SK-N-MC (cell line): ENCODE measurements at places on chromosomes 7 and 10.

DNA sequence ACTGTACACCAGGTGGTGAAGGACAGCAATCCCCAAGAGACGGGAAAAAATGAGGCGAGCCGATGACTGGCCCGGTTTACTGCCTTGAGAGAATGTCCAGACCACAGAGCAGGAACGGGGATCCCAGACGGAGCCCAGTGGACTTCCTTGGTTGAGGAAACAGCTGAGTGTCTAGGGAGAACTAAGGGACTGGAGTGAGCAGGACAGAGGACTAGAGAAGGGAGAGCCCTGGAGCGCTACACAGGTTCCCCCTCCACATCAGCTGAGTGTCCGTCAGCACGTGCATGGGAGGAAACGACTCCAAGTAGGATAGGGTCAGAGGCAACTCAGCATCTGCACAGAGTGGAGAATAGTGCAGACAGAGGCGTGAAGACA, 7.1 kb upstream of the WDR86 start:
- no peak for DNase-seq

- no peak for DNase-seq
Observed at GRCh38 chr7:70346844-70347462, 748.7 kb downstream of the AUTS2 start.

DNA sequence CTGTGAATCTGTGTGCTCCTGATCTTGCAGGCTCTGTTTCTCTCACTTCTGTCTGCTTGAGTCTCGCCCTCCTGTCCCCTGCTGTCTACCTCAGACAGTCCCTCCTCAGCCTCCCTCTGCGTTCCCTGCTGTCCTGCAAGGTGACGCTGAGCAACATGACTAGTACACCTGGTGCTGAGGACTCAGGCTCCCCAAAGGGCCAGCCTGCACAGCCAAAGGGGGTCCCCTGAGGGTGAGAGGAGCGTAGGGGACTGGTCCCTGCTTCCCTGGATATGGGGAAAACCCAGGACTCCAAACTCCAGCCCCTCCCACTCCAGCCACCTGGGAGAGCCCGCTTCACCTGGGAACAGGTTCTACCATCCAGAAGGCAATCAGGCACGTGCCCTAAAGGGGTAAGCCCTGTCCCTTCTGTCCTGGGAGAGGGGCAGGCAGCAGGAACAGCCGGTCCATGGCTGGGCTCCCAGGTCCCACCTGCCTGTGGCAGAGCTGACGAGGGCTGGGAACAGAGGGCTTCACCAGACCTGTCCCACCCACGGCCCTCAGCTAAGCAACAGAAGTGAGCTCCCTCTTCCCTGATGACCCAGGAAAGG, 156.5 kb downstream of the UBE2H start:
- no peak for DNase-seq

- DNase-seq: no peak
Observed at GRCh38 chr7:77281780-77282478, 82.3 kb upstream of the FGL2 start.

GRCh38 chr10:61836888-61837754, 64.4 kb upstream of the ARID5B start:
- no peak for DNase-seq

GRCh38 chr10:62268399-62269114, at the start of gene RTKN2:
Gene RTKN2, minus strand, starts transcription at chr10:62268844. Its CDS starts 234 bp downstream, at chr10:62268610.
- no peak for DNase-seq

GRCh38 chr7:38169847-38170246, 8.2 kb upstream of the STARD3NL start:
- DNase-seq: no peak

DNA sequence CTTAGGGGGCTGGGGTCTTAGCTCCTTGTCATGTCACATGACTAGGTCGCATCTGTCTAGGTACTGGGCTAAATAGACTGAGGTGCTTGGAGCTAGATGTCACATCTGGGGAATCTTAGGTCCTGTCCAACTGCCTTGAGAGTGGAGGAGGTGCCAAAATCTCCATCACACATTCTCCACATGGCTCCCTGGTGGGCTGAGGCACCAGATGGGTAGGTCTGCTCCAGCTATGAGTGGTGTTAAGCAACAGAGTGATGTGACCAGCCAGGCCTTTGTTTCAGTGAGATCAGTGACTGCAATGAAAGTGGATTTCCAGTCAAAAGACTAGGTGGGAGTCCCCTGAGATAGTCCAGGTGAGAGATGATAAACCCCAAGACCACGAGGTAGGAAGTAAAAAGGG, 251.8 kb downstream of the BMPER start:
- DNase-seq: no peak

DNA sequence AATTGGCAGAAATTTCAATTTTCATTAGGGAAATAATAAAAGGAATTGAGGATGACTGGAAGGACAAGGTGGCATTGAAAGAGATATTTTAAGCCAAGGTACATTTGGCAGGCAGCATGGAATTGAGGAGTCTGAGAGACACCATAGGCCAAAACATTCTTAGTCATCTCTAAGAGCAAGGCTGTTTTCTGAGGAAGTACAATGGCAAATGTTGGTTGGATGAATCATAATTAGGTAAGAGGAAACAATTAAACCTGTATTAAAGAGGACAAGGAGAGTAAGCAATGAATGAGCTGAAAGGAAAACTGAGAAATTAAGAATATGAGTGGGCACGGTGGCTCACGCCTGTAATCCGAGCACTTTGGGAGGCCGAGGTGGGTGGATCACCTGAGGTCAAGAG, 86.3 kb downstream of the MRPL32 start:
- no peak for DNase-seq

- no peak for DNase-seq
Observed at GRCh38 chr7:47335071-47335470, 246.8 kb downstream of the TNS3 start.

- no peak for DNase-seq
Observed at GRCh38 chr10:132112611-132113010, 46.9 kb downstream of the JAKMIP3 start.

DNA sequence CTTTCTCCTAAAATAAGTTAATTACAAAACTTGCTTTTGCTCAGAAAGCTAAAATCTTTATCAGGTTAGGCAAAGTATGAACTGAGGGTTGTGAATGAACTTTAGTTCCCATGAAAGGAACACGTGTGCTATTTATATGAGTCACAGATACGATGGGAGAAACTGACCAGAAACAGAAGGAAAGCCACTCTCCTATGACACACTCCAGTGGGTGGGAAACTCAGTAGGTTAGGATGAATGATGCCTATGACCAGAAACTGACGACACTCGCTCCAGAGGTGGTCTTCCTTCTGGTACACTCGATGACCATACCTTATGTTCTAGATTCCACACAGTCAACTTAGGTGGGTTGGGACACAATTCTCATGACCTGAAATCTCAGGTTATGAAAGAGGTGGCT, 215.7 kb upstream of the INHBA start:
- no peak for DNase-seq

GRCh38 chr7:151552352-151553028, 32.8 kb upstream of the RHEB start:
- DNase-seq: no peak

DNA sequence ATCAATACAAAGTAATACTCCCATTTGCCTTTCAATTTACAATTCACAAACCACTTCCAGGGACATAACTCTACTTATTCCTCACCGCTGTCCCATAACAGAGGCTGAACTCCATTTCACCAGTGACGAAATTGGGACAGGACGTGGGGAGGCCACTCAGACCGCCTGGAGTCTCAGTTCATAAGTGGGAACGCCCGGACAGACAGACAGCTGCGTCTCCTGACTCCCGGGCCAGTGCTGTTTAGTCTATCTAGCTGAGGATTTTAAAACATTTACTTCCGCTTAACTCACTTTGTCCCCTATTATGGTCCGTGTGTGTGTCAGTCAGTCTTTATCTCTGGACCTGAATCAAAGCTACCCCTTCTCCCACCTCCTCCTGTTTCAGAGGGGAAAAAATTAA, 67.4 kb upstream of the ZNF438 start:
- no peak for DNase-seq

GRCh38 chr7:124030964-124031363, 1.9 kb downstream of the TMEM229A start:
- no peak for DNase-seq

- no peak for DNase-seq
Observed at GRCh38 chr7:137816696-137817320, 30.0 kb downstream of the DGKI start.

DNA sequence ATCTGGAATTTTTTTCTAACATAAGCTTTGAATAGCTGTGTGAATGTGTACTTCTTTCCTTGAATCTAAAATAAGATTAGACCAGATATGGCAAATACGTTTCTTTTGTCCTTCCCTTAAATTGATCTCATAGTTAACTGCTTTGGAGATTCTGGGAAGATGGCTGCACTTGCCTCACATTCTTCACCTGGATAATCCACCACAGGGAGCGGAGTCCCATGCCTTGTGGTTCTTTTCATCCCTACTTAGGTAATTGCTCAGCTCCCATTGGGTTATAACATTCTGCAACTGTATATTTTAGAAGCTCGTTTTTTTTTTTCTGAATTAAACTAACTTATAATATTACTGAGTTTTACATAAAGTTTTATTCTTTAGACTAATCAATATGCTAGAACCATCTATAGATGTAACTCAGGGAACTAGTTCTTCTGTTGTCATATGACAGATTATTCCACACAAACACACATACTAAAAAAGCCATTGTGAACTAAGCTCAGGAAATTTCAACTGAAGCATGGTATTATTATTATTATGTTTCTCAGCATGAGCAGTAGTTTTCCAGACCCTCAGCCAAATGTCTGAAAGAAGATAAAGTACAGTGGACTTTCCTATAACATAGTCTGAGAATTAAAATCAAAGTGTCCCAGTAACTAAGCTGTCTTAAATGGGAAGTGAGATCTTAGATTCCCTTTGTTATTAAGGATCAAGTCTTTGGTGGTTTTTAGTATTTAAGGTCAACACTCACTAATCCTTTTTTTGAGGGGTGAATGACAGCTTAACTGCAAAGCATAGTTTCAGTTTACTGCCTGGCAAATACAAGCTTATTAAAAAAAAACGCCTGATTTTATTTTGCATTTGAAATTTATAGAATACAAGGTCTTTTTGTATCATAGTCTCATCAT, 182.3 kb downstream of the PPP1R9A start:
- no peak for DNase-seq

DNA sequence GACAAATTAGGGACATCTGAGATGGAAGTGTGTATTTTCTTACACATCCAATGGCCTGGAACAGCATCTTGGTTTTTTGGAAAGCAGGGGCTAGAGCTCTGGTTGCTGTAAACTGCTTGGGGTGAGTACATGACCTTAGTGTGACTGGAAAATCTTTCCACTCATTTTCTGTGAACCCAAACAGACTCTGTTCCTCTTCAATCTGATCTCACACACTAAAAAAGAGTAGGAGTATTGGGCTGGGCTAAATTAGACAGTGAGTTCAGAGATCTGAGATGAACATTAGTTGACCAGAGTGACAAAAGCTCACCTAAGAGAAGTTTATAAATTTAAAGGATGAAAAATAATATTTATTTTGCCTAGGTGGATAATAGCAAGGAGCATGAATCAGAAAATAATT, 59.2 kb downstream of the OR13A1 start:
- no peak for DNase-seq

- DNase-seq: no peak
Observed at GRCh38 chr7:143299346-143299745, 11.2 kb downstream of the CASP2 start.

GRCh38 chr10:123117644-123118417, 17.9 kb upstream of the HMX3 start:
- DNase-seq: no peak

GRCh38 chr7:38506004-38506403, 125.2 kb downstream of the AMPH start:
- no peak for DNase-seq

- DNase-seq: no peak
Observed at GRCh38 chr10:35372329-35372728, 36.0 kb downstream of the CCNY start.

DNA sequence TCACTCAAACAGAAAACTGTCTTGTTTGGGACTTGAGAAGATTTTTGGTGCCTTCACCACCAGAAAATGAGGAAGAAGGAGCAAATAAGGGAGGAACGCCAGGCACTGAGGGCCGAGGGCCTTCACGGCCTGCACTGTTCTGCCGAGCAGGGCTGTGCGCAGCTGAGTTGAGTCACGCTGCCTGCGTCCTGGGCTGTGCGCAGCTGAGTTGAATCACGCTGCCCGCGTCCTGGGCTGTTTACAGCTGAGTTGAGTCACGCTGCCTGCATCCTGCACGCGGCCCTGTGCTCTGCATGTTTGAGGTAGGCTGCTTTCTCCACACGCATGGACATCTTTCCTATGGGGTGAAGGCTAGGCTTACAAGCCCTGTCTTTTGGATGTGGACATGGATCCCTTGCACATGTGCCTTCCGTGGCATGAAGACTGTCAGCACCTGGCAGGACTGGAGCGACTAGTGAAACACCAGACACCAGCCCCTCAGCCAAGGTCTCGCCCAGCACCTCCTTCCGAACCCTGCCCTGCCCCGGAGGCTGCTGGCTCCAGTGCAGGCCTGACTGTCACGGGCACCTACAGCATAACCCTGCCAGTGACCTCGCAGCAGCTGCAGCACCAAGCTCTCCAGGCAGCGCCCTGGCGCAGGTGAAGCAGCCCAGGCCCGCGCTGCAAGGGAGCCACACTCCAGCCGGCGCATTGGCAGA, 96.7 kb downstream of the HTR5A start:
- no peak for DNase-seq

DNA sequence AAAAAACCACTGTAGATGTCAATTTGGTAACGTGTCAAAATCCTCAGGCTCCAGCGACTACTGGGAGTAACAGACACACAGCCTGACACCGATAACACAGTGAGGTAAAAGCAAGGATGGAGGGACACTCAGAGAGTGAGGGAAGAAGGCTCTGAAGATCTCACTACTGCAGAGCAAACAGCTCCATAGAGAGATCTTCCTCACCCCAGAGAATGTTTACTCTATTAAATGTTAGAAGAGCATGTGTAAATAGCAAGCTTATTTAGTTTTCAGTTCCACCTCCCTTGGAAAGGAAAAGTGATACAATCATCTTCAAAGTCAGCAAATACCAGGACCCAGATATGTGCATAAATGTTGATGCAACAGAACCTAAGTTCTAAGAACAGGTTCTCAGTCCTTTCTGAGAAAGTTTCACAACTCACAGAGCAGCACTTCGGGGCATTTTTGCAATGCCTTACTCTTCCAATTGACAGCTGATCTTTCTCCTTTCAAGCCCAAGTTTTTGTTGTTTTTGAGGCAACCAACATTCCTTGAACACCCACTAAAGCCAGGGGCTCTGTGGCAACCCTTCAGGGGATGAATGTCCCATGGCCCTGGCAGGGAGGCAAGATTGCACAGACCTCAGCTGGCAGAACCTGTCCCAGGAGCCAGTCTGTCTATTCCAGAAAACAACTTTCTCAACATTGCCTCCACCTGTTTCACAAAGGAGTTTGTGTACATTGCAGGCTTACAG, 177.4 kb downstream of the SFMBT2 start:
- DNase-seq: no peak

GRCh38 chr7:101563943-101564777, 64.9 kb downstream of the MYL10 start:
- no peak for DNase-seq
